ENCODE measurements at places on chromosomes 6 and 20.

- no peak for DNase-seq
These were observed 37.8 kb downstream of the PTPN1 start for GRCh38 chr20:50547964-50548363.

DNA sequence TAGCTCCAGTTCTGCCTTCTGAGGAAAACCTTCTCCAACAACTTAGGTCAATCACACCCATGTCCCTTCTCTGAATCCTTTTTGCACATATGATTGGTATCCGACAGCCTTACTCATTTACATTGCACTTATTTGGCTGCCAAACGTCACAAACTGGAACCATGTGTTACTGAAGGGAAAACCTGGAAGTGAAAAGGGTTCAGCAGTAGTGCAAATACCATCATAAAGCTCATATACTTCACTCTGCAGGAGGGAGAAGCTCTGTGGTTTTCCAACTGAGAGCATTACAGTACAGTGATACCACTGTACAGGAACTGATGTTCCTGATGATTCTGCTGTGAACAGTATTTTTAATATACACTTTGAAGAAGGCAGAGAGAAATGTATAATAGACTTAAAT lies 87.8 kb downstream of the SLC16A10 start:
- no peak for DNase-seq

DNA sequence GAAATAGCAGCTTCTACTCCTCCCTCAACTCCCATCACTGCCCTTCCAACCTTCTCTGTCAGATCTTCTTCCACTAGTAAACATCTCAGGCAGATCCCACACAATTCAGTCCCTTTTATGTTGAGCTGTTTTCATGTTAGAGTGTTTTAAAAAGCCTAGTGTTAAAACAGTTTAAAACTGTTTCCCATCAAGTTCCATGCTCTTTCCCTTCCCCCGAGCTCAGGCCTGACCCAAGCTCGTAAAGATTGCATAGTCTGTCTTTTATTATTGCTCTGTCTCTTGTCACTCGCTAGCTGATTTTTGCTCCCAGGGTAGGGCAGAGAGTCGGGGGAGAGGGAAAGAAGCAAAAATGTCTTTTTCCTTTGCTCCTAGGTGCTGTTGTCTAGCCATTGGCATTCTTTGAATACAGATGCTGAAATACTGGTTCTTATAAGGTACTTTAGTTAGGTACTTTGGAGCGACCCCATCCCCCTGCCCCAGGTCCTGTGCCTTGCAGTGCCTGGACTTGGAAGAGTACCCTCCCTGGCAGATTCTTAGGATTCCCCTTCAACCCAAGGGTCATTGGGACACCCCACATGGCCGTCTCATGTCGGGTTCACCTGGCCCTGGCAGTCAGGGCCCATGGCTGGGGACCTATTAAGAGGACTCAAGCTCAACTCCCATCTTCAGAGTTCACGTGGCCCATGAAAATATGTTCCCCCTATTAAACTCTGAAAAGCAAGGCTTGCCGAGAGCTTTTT lies 101.2 kb upstream of the ARMC2 start:
- DNase-seq, result no peak

DNA sequence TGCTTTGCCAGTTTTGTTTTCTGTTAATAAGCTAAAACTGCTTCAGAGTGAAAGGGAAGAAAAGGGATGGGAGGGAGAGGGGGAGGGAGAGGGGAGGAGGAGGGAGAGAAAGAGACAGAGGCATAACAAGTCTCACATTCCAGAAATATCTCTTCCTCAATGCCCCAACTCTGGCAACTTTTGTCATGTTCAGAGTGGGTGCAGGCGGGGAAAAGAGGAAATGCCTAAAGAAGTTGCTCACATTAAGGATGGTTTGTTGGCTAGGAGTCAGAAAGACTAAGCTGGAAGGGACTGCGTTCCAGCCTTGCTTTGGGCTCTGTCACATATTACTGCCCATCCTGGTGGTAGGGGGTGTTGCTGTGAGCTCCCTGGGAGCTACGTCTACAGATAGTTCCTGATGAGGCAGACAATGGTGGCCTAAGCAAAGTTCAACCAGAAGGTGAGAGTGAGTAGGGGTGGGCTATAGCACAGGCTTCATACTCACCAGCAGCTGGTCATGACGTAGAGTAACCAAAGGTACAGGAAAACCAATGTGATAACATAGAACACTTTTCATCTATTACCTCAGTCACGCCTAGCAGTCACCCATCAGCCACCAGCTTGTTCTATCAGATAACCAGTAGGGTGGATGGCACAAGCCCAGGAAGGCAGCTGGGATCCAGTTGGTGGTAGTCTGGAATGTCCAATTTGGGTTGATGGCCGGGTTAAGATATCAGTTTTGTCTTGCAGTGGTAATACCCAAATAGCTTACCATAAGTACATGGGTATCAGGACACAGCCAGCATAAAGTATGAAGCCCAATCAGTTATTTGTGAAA lies 2.1 kb downstream of the TSPYL4 start:
- no peak for DNase-seq

DNA sequence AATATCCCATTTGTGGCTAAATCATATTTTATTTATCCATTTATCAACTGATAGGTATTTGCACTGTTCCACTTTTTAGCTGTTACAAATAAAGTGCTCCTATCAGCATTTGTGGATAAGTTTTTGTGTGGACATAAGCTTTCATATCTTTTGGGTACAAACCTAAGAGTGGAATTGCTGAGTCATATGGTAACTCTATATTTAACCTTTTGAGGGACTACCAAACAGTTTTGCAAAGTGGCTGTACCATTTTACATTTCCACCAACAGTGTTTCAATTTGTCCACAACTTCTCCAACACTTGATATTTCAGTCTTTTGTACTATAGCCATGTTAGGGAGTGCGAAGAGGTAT lies 23.6 kb upstream of the ECHDC1 start:
- DNase-seq, result no peak

- DNase-seq, result peak; percentile 53
These were observed 853 bp downstream of the SLC22A3 start for GRCh38 chr6:160349020-160349441.

DNA sequence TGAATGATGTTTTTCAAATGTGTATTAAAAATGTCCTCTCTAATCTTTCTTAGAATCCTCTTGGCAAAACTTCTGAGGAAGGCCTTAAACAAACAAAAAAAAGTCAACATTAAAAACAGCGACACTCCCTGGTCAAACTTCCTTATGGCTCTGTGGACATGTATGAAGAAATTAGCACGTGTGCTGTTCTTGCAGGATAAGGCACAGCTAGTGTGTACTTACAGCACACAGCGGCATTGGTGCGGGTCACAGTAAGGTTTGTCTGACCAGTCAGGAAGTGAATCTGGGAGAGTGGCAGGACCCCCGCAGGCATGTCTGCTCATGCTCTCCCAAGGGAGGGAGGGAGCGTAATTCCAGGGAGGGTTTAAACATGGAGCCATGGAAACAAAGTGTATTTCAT lies 38.8 kb downstream of the SLC22A1 start:
- DNase-seq, result peak; percentile 65

DNA sequence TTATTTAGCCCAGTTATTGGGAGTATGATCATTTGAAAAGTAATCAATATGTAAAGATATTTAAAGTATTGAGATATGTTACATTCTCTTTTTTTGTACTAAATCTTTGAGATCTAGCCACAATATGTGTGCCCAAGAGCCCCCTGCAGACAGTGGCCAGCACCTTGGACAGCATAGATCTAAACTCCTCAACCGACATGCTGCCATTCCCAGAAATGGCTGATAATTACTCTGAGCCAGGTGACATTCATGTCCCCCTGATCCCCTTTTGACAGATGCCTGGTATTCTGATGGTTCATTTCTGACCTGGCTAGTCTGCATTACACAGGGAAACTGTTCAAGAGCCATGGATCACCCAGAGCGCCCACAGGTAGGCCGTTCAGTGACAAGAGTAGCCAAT lies 177.1 kb downstream of the ZDHHC14 start:
- no peak for DNase-seq

GRCh38 chr6:2266031-2266795 lies 20.8 kb upstream of the GMDS start:
- DNase-seq, result no peak

- DNase-seq, result peak; percentile 73
These were observed at the start of gene AKAP7 for GRCh38 chr6:131135244-131136020. Gene AKAP7 (plus strand): TSS chr6:131135467. CDS start chr6:131135764, 297 bp downstream.

DNA sequence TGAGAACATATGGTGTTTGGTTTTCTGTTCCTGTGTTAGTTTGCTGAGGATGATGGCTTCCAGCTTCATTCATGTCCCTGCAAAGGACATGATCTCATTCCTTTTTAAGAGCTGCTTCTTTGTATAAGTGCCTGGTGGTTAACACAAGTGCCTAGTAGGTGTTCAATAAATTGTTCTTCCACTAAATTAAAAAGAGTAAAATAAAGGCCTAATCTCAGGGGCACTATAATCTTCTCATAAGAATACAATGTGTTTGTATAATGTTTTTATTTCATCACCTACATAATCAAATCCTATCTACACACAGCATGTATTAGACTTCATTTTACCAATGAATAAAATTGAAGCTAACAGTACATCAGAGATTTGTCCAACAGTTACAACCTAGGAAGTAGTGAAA lies 252.7 kb downstream of the KHDC1L start:
- DNase-seq, result no peak

- DNase-seq, result no peak
These were observed 142.2 kb downstream of the ERMARD start for GRCh38 chr6:169893624-169894023.

GRCh38 chr20:39081255-39081654 lies 119.1 kb downstream of the DHX35 start:
- DNase-seq, result peak; percentile 89

DNA sequence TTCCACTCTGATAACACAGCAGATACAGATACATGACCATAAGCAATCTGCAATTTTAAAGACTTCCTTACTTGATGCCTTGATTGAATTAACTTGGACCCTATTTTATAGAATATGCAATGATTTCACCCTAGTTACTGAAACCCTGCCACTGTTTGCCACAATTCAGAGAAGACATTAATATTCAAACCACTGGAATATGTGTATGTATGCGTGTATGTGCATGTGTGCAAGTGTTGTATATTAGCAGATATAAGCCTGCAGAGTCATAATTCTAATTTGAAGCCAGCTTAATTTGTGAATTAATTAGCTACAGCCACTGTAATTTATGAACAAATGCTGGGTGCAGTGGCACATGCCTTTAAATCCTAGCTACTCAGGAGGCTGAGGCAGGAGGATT lies 9.3 kb downstream of the VNN2 start:
- DNase-seq, result no peak

- DNase-seq, result no peak
These were observed 193.0 kb upstream of the SGK1 start for GRCh38 chr6:134510920-134511319.

GRCh38 chr6:145012039-145012662 lies 723.2 kb downstream of the EPM2A start:
- no peak for DNase-seq

DNA sequence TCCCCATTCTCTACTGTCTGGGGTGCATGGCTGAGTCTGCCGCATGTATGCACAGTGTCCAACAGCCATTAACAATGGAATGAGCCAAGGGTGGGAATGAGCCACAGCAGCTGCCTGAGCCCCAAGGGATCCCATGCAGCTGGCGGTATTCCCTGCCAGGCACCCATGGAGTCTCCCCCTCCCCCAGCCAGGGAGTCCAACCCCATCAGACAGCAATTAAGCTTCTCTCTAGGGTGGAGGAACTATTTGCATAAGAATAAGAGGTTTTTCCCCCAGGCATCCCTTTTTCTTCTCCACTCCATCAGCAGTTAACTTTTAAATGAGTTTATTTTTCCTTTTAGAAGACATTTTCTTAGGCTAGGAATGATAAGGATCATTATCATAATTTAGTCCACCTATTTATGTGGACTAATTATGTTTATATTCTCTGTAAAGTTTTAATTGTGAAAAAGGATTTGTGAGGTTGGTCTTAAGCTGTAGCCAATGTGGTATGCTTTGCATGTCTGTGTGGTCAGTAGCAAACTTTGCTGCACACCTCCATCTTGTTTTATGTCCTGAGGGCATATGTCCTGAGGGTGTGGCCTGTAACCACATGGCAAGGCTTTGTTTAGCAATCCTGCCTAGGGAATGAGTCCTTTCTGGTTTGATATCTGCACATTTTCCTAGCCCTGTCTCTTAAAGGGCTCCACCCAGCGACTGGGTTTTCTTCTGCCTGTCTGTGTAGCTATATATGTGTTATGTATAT lies 158.9 kb upstream of the OLIG3 start:
- DNase-seq, result no peak

GRCh38 chr6:41257369-41258195 lies 28.9 kb downstream of the TREM1 start:
- peak; percentile 61 for DNase-seq

- no peak for DNase-seq
These were observed 48.0 kb downstream of the OR2B2 start for GRCh38 chr6:27863962-27864905.

DNA sequence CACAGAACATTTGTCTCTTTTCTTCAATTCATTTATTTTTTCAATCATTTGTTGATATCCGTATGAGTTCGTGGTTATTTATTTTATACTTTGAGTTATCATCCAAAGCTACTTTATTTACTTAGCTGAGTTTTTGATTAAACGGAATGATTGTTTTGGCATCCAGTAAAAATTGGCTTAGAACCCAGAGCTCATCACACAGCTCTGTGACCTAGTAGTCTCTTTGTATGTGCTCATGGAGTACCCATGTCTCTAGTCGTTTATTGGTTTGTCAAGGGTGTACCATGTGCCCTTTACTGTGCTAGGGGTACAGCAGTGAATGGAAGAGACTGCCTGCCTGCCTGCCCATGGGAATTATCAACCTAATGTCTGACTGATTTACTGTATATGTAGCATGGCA lies 142.2 kb downstream of the MYLK4 start:
- DNase-seq, result no peak

GRCh38 chr6:103893141-103893581 lies 966.6 kb downstream of the HACE1 start:
- peak; percentile 68 for DNase-seq

DNA sequence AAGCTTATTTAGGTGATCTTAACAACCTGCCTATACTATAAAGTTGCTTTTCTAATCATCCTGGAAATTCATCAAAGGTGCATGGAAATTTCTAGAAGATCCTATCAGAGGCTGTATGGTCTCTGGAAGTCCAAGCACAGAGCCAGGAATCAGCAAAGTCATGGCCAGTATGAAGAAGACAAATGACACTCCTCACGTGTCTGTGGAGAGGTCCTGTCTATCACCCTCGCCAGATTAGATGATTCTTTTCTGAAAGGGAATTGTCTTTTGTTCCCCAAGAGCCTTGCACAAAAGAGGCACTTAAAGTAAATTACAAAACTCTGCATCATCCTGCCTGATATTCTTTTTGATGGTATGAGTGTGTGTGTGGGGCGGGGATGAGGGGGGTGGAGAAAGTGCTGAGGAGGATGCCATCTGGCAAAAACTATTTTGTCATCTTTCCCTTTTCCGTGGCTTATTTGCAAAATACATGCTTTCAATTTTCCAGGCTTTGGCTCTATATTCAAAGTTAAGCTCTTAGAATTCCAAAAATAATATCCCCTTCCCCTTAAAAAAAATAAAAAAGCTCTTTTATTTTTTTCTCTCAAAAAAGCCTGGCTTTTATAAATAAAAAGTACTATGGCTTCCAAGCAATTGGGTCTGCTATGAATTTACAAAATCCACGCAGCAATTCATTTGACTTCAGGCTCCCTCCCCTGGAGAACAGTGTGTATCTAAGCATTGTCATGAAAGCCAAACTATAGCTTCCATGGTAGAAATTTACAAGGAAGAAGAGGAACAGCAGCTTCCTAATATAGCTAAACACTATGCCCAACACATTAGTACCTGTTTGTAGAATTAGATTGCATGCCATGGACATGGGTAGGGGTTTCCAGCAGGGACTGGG lies 185.2 kb upstream of the ARG1 start:
- no peak for DNase-seq

Measured in stomach (tissue), 19 donors.